ENCODE measurements at places on chromosomes 3 and 15.
A peak's percentile ranks its signal among the peaks of the same experiment; 100 is the strongest.

DNA sequence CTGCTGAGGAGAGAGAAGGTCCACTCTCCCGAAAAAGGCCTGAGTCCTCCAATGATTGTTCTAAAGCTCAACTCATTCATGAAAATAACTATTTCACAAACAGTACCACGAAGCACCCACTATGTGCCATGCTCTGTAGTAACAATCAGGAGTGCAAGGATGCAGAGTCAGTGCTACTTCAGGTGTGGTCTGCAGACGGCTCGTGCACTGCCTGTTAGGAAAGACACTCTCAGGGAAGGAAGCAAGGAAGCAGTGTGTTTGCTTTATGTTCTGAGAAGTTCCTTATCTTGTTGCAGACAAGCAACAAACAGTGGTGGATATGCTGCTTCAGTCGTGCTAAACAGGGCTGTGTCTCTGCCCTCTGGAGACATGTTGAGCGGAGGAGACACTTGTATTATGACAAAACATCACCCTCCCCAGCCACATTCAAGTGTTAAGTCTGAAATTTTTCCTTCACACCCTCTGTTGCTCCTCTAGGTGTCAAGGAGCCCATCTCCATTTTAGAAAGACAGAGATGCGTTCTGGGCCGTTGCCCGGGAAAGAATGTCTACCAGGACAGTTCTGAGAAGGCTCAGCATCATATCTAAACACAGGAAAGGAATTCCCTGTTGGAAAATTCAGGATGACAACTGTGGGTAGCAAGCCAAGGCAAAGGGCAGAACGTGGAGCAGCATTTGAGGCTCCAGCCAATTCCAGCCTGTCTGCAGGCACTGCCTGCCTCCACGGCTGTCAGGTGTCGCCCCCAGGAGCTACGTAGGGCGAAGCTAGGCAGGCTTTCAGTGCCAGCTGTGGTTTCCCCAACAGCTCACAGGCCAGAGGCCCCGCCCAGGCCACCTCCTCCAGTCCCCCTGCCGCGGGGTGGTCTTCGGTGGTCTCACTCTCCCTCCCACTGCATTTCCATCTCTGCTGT is 13.4 kb upstream of the ATP10A start:
- no peak for DNase-seq

- DNase-seq: no peak
These were observed 214.6 kb upstream of the UBE2E2 start for GRCh38 chr3:22988566-22988965.

DNA sequence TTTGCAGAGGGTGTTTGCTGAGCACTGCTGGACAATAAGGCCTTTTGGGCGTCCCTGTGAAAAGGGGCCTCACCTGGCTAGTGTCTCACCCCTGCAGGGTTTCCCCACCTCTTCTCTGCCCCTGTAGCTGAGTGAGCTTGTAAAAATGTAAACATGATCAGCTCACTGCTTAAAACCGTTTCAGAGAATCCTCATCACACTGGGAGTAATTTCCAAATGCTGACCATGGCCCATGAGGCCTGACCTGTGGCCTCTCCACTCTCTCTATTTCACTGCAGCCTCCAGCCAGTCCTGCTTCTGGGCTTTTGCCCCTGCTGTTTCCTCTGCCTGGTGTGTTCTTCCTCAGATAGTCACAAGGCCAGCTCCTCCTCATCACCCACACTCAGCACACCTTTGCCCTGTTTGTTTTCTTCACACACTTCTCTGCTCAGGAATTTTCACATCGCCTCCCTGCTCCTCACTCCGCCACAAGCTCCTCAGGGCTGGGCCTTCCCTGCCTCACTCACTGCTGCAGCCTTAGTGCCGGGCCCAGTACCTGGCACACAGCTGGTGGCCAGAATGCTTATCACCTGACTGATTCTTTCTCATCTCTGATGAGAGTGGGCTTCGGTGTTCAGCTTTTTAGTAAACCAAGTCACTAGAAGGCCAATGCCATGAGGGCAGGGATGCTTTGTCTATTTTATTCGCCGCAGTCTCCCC is 79.3 kb upstream of the SEC13 start:
- DNase-seq: no peak

GRCh38 chr3:18233987-18234716 is 191.0 kb downstream of the SATB1 start:
- DNase-seq: no peak

GRCh38 chr3:124248471-124249028 is 256.6 kb upstream of the ROPN1 start:
- peak; percentile 47 for DNase-seq

GRCh38 chr15:63469190-63469589 is 35.2 kb upstream of the USP3 start:
- DNase-seq: no peak

- no peak for DNase-seq
These were observed 55.7 kb downstream of the B3GNT5 start for GRCh38 chr3:183308751-183309150.

DNA sequence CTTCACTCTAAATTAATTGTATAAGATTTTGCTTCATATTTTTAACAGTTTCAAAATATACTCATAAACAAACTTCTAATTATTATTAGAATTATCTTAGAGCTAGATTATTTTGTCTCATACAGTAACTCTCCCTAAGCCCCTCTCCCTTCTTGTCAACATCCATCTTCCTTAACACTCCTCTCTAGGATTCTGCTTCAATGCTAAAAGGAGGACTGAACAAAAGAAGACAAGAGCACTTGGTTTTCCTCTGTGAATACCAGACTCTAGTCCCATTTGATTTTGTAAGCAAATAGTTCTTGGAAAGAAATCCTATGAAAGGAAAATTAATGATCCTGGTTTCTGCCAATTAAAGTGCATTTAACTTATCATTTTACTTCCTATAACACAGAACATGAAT is 91.8 kb downstream of the KCNMB2 start:
- no peak for DNase-seq

DNA sequence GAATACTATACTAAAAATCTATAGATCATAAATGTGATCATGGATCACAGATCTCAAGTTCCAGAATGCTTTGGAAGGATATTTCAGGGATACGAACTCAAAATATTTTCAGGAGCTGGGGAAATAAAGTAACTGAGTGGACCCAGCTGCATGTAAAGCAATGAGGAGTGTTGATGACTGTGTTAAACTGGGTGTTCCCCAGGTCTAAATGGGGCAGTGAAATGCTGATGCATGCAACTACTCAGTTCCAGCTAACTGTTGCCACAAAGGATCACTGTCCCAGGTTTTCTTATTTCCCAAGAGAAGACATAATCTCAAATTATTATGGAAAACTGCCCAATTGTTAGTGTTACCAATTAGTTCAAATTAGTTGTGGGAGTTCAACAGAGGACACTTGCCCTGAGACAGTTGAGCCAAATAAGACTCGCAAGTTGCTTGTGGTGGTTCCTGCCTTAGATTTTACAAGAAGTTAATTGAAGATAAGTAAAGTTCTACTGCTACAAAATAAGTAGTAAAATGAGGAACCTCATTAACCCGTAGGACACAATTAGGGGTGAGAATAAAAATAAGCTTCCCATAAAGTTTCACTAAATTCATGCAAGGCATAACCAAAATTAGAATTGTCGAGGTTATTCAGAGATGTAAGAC is 66.3 kb upstream of the IL12A start:
- no peak for DNase-seq

DNA sequence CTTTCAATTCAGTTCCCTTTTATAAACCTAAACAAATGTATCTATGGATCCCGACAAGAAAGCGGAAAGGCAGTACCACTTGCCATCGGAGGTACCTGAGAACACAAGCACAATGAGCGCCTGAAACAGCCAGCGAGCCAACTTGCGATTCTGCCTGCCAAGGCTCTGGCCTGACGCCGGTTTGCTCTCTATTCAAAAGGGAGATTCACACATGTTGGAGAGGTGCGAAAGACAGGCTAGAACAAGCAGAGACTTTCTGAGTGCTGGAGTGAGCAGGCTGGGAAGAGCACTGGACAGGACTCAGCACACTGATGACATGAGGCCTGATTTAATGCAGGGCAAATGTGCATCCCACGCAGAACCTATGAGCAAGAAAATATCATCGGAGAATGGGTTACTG is 17.7 kb upstream of the PRR23E start:
- no peak for DNase-seq

DNA sequence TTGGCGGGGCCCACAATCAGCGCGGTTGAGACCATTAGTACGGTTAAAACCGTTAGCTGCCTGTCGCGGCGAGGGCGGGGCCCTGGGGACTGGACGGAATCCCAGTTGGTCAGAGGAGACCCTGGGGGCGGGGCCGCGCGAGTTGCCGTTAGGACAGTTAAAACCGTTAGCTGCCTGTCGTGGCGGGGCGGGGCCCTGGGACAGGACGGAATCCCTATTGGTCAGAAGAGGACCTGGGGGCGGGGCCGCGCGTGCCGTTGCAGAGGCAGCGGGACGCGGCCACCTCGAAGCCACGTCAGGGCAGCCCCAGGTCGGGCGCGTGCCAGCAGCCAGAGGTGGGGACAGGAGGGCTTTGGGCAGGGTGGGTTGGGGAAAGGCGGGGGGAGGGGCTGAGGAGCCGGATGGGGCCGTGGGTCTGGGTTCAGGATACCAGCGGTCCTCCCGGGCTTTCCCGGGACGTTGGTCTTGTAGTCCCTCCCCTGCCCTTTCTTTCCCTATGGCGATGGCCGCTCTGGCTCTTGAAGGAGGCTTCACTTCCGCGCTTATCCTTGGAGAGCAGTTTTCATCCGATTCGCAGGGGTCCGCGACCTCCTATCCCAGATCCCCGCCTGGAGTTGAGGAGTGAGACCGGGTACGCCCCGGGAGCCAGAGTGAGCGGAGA is 28.0 kb downstream of the KLHDC8B start:
- peak; percentile 30 for DNase-seq

- DNase-seq: no peak
These were observed 7.3 kb upstream of the ZBTB38 start for GRCh38 chr3:141360888-141361598.

GRCh38 chr15:74613953-74614743 is 1.5 kb upstream of the CLK3 start:
- peak; percentile 32 for DNase-seq

GRCh38 chr3:133361011-133361410 is 38.8 kb upstream of the BFSP2 start:
- no peak for DNase-seq

GRCh38 chr3:171776411-171776810 is 33.9 kb downstream of the PLD1 start:
- DNase-seq: no peak

GRCh38 chr3:48929358-48930035 is 10.9 kb downstream of the ARIH2 start:
- DNase-seq: no peak

- DNase-seq: no peak
These were observed 184.5 kb downstream of the FHIT start for GRCh38 chr3:61066800-61067199.

DNA sequence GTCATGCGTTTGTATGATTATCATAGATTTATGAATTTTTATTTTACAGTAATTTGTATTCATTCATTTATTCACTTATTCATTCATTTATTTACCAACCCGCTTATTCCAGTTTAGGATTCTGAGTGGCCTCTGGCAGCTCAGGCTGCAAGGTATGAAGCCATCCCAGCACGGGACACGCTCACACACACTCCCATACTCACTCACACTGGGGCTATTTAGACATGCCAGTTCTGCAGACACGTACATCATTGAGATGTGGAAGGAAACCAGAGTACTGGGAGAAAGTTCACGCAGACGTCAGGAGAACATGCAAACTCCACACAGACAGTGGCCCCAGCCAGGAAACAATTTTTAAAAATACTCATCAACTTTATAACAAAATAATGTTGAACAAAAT is 5.1 kb downstream of the CDIN1 start:
- no peak for DNase-seq

DNA sequence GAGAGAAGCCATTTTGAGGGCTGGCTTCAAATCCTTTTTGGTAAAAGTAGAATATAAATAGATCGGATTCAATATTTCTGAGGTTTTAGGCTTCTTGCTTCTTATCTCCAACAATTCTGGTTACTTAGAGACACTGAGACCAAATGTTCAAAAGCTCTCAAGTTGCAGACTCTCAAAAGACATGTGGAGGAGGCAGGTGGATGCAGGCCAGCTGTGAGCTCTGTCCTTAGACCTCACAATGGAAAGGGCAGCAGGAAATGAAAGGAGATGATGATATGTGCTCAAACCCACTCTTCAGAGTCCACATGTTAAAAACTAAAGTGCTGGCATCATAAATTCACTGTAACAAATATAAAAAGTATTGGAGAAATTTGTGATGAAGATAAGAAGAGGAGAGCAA is 424.9 kb upstream of the ALCAM start:
- DNase-seq: no peak

DNA sequence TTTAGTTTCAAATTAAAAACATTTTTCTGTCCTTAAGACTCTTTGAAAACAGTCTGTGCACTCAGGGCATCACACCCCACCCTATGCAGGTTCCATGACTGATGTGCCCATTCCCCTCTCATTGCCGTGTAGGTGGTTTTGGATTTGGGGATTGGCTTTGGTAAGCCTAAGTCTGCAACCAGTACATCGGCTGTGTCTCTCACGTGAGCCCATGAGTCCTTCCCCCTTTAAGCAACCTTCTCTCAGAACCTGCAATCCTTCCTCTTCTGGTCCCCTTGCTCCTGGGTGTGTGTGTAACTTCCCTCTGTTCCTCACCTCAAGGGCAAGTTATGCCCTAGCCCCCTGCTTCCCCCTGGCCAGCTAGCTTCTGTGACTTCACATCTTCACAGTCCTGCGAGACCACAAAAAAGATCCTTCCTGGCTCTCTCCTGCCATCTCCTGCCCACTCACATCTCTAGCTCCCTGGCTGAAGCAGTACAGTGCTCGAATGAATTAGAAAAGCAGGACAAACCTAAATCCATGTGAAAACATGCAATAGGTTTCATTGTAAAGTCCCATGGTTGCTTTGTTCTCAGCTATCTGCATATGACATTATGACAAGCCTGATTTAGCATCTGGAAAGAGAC is 126.7 kb downstream of the UACA start:
- DNase-seq: no peak

DNA sequence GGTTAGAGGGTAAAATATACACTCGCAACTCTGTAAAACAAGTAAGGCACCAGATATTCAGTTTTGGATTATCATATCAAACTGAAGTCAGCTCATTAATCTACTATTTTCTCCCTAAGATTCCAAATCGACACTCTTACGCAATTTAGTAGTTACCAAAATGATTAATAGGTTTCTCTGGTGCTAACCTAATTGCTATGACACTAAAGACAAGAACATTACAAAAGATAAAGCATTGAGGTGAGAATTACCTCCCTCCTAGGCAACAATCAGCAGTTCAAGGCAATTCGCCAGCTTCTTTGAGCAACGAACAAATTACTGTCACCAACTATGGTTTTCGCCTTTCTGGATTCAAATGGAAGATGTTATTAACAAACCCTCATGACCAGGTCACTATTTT is 1305.0 kb downstream of the ROBO2 start:
- no peak for DNase-seq

DNA sequence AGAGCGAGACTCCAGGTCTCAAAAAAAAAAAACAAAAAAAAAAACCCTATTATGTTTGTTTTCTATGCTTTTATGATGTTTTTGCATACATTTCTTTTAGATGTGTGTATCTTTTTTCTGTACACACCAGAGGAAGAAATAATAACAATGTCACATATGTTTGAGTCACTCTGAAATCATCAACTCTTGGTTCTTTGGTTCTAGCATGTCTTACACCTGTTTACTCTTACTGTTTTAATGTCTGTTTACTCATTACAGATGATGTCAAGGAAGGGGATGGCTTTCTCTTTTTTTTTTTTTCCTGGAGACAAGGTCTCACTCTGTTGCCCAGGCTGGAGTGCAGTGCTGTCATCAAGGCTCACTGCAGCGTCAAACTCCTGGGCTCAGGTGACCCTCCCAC is 24.1 kb downstream of the RHOA start:
- no peak for DNase-seq

GRCh38 chr3:29384640-29385039 is 103.8 kb downstream of the RBMS3 start:
- DNase-seq: no peak

GRCh38 chr3:112582244-112582874 is 20.5 kb downstream of the SLC35A5 start:
- DNase-seq: peak; percentile 55

Data from AG04450 (cell line).